ENCODE measurements at places on chromosomes 11 and 22. TPM values are rescaled to one million over a fixed set of nuclear protein-coding genes. Genes with fewer than 3 reads are reported as not detected.
A peak's percentile ranks its signal among the peaks of the same experiment; 100 is the strongest.

SELENOM gene
- total RNA-seq = 155 TPM

CCDC116 gene
- total RNA-seq = 0.32 TPM

HEPHL1 gene
- 4.3 TPM for total RNA-seq

APOA5 gene
- total RNA-seq = not detected

TMPRSS4 gene
- not detected for total RNA-seq

SCN3B gene
- total RNA-seq = under 0.01 TPM

PDE2A gene
- under 0.01 TPM for total RNA-seq

FADS1 gene
- 190 TPM for total RNA-seq

GPHA2 gene
- not detected for total RNA-seq

CHID1 gene
- 42.2 TPM for total RNA-seq

DNA sequence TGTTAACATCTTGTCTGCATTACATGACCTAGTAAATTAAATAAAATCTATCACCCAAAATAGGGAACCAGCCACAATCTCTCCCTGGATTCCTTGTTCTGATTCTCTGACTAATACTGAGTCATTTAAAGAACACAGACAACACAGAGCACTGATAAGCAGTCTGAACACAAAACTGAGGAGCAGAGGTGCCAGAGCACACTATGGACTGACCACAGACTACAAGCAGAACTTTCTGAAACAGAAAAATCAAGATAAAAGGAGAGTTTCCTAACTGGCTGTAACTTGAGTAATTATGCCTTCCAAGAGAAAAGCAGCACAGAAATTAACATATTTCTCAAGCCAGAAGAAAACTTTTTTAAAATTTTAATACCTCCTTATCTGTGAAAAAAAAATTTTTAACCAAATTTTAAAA, 128.8 kb downstream of the SGSM3 start:
- DNase-seq = peak; percentile 99

DNA sequence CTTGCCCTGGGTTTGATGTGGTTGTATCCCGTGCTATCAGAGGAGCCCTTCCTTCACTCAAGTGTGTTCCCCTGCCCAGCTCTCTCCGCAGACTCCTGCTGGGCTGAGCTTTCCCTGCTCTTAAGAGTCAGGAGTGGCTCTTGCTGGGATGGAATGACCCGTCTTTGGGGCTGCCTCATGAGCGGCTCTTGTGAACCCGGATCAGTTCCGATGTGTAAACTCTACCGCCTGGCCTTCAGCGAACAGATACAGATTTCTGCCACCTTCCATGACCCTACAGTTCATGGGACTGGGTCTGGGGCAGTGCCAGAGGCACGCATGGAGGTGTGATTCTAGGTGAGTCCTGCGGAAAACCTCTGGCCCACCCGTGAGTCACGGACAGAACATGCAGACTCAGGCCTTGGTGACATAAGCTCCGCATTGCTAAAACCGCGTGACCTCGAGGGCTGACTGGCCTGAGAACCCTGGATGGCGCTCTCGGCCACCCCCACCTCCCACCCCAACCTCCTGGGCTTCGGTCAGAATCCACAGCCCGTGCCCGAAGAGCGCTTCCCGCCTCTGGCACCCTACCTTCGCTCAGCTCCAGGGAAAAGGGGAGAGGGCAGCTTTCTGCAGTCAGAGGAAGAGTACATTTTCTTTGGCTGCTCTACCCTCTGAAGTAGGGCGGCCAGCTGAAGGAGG, 1.3 kb upstream of the ZBTB16 start:
- peak; percentile 47 for DNase-seq

DNA sequence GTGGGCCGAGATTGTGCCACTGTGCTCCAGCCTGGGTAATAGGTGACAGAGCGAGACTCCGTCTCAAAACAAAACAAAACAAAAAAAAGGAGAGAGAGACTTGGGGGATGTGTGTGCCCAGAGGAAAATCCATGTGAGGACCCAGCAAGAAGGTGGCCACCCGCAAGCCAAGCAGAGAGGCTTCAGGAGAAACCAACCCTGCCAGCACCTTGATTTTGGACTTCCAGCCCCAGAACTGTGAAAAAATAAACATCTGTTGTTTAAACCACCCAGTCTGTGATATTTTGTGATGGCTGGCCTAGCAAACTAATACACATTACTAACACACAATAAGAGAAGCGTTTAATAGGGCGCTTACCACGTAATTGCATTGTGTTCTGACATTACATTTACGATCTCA, 21.2 kb downstream of the TXN2 start:
- no peak for DNase-seq

GRCh38 chr11:124656774-124657630, 16.5 kb downstream of the SIAE start:
- DNase-seq = no peak

- DNase-seq = peak; percentile 66
Observed at GRCh38 chr22:37497062-37497599, 10.9 kb upstream of the MFNG start.

GRCh38 chr22:46654927-46655595, 34.9 kb downstream of the GRAMD4 start:
- DNase-seq = no peak

- no peak for DNase-seq
Observed at GRCh38 chr11:57668434-57668782, 494 bp downstream of the ZDHHC5 start.

DNA sequence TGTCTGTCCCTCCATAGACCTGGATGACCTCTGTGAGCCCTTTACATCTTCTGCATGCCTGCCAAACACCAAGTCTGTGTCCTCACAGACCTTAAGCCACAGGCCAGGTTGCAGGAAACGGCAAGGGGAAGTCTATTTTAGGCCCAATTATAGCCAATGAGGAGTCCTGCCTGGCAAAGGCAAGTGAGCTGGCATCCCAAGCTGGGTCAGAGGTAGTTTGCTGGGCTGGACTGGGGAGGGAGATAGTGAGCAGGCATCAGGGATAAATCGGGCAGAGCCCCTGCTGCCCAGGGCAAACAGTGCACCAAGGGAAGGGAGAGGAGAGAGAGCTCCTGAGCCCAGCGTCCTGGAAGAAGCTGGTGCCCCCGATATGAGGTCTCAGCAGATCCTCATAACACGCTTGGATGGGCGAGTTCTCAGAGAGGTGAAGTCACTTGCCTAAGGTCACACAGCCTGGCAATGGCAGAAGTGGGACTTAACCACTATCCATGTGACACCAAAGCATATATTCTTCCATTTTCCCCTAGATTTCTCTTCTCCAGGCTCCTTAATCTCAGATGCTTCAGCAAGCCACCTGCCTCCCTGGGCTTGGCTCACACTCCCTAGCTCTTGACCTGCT, 3.7 kb upstream of the RELT start:
- DNase-seq = peak; percentile 15

DNA sequence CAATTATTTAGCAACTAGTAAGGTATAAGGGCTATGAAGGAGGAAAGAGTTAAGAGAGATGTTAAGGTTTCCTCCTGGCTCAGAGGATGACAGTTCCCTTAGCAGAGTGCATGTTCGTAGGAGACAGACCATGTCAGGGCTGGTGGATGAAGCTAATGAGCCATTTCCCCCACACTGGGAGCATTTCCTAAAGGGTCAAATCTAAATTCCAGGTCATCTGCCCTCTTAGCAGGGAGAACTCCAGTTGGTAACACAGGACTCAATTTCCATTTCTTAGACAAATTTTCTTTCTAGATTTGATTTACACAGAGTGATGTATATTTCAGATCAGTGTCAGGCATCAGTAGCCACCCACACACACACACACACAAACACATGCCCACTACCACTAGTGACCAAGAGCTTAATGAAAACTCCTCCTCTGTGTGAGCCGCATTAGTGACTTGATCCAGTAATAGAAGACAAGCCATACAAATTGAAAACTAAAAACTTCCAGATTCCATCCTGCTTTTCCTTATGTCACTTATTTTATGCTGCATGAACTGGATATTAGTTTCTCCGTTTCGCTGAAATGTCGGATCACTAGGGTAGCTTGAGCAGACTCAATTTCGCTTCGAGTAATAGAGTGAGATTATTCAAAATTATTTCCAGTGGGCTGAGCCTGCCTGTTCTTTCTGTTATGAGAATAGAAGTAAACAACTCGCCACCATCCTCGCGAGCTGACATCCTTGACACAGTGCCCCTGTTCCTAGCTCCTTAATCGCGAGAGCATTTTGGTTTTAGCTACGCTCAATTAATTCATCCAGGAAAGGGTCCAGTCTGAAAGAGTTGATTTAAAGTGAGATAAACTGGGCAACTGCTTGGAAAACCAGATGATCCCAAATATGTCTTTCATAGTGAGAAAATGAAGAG, 582.6 kb downstream of the SOX6 start:
- no peak for DNase-seq

GRCh38 chr11:89493431-89493830, 2.3 kb upstream of the NOX4 start:
- no peak for DNase-seq

DNA sequence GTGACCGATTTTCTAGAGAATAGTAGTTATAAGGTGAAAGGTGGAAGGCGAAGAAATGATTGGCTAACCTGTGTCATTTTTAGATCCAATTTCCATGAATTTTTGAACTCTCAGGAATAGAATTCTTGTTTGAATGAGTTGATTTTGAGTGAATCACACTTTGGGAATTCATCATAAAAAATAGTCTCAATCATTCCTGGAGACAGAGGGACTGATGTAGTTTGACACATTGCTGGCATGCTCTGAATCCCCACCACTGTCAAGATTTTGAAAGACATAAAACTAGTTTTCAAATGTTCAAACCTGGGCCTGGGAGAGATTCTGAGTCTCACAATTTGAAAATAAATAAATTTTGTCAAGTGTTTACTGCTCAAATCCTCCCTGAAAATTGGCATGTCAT, 861.4 kb upstream of the RAG2 start:
- DNase-seq = no peak

DNA sequence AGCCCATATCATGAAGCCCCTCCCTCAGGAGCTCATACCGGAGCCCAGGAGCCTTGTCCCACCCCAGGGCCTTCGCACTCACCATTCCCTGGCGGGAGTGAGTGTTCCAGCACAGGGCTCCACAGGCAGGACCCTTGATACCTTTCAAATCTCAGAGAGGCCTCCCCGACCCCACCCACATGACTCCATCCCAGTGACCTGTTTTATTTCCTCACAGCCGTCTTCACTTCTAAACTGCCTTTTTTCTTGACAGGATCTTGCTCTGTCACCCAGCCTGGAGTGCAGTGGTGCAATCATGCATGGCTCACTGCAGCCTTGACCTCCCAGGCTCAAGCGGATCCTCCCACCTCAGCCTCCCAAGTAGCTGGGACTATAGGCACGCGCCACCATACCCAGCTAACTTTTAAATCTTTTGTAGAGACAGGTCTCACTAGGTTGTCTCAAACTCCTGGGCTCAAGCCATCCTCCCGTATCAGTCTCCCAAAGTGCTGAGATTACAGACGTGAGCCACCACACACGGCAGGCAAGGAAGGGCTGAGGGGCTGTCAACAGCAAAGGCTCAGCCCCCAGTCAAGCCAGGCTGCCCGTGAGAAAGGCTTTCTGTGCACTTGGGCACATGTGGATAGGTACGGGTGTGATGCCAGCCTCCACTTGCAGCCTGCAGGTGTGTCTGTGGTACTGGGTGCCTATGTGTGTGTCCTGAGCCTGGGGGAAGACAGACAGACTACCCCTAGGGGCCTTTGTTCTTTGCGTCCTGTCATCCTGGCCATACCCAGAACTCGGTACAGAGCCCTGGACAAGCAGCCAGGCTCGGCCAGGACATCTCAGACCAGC, 9.3 kb downstream of the RPL3 start:
- peak; percentile 54 for DNase-seq

DNA sequence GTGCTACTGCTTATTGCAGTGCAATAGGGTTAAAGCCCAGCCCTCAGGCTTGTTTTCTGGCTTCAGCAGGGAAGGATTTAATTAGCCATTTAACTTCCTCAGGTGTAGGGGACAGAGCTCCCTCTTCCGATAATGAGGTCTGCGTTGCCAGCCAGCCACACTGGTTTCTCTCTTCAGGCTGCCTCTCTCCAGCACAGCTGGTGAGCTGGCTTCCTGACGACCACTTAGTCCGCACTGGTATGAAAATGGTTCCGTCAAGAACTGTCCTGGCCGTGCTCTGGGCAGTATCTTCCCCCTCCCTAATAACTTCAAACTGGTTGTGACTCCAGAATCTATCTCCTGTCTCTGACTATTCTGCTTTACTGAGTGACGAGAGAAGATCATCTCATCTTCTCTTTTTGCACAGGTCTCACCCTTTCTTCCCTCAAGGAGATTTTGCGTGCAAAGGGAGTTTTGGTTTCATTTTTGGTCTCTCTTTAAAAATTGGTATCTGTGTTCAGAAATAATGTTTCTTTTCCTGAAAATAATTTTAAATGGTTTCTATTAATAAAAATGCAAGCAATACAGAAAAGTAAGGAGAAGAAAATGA, 49.2 kb downstream of the CNTN5 start:
- DNase-seq = no peak

GRCh38 chr11:132681971-132682370, 850.3 kb downstream of the OPCML start:
- DNase-seq = no peak

GRCh38 chr11:17972987-17973386, 39.9 kb downstream of the SERGEF start:
- DNase-seq = peak; percentile 87
